Kidney (tissue), 22 donors: ENCODE measurements at places on chromosomes 6 and 20. TPM values are rescaled to one million over a fixed set of nuclear protein-coding genes. Genes with fewer than 3 reads are reported as not detected.

The NKAPL gene
- total RNA-seq, result 1.2 TPM

The BCKDHB gene
- 22.8 TPM for total RNA-seq

The OR2H1 gene
- not detected for total RNA-seq

The UBD gene
- 33.5 TPM for total RNA-seq

The PDYN gene
- total RNA-seq, result not detected

The SRSF12 gene
- 2.3 TPM for total RNA-seq

The SSTR4 gene
- total RNA-seq, result not detected

The CGA gene
- not detected for total RNA-seq

The TRERF1 gene
- total RNA-seq, result 8.4 TPM

The ID1 gene
- 189 TPM for total RNA-seq

The PFDN6 gene
- 46.8 TPM for total RNA-seq
